ENCODE measurements at places on chromosomes 16 and 17. TPM values are rescaled to one million over a fixed set of nuclear protein-coding genes. Genes with fewer than 3 reads are reported as not detected.

GRCh38 chr17:50620858-50621257 is 13.8 kb upstream of the ABCC3 start:
- no peak for DNase-seq
- H3K4me1 ChIP-seq, result peaks cover 3% of the 10 kb centered on the region
- no peak overlapping the region for H3K27ac ChIP-seq
- H3K27me3 ChIP-seq, result no peaks in the 10 kb centered on the region
- H3K4me3 ChIP-seq, result no peak overlapping the region

DNA sequence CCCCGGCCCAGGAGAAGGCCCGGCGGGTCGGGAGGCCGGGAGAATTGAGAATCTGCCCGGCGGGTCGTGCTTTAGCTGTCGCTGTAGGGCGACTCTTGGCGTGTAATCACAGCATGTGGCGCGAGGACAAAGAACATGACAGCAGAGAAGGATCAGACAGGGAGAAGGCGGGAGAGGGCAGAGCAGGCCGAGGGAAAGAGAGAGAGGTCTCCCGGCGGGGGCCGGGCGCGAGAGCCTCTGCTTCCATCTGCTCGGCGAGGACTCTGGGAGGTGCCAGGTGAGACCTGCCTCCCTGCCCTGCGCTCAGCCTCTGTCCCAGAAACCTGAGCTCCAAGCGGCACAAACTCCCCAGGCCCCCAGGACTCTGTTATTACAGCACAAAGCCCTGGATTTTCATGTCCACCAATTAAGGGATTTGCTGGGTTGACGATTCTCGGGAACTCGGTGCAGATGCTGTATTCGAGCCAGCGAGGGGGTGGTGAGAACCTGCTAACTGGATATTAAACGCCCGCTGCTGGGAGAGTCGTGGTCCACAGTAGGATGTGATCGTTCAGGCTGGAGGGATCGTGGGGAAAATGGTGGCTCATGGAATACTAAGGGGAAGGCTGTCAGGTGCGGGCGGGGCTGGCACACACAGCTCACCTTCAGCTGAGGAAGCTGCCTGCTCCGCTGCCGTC is 172.0 kb upstream of the CIBAR2 start:
- no peak overlapping the region for H3K27ac ChIP-seq
- H3K4me1 ChIP-seq, result no peaks in the 10 kb centered on the region
- no peaks in the 10 kb centered on the region for H3K36me3 ChIP-seq
- H3K27me3 ChIP-seq, result no peaks in the 10 kb centered on the region
- DNase-seq, result no peak

GRCh38 chr16:74936902-74937560 is 47.9 kb downstream of the WDR59 start:
- H3K4me1 ChIP-seq, result no peaks in the 10 kb centered on the region
- H3K36me3 ChIP-seq, result peaks cover 8% of the 10 kb centered on the region
- no peak overlapping the region for H3K4me3 ChIP-seq
- no peak for DNase-seq

DNA sequence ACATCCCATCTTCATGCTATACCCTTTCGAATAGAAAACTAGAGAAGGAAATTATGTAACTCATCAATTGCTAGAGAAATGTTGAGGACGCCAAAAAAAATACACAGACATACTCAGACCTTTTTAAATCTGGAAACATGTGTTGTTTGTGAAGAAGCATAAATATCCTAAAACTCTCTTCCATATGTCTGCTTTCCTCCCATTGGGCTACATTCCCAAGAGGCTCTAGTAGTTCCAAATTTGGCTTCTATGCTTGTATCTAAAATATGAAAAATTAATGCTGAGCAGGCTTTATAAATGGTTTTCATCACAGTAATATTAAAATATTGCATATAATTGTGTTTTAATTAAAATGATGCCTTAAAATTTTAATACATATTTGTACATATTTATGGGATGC is 297.9 kb upstream of the PSMD7 start:
- H3K36me3 ChIP-seq, result no peaks in the 10 kb centered on the region
- no peaks in the 10 kb centered on the region for H3K4me1 ChIP-seq
- H3K27ac ChIP-seq, result no peak overlapping the region
- no peak overlapping the region for H3K4me3 ChIP-seq
- no peaks in the 10 kb centered on the region for H3K27me3 ChIP-seq
- DNase-seq, result no peak

Gene CCDC200
- total RNA-seq, result not detected

Gene TP53TG3B
- not detected for total RNA-seq

Data from Caco-2 (cell line).